ENCODE measurements at places on chromosomes 2 and 18.

DNA sequence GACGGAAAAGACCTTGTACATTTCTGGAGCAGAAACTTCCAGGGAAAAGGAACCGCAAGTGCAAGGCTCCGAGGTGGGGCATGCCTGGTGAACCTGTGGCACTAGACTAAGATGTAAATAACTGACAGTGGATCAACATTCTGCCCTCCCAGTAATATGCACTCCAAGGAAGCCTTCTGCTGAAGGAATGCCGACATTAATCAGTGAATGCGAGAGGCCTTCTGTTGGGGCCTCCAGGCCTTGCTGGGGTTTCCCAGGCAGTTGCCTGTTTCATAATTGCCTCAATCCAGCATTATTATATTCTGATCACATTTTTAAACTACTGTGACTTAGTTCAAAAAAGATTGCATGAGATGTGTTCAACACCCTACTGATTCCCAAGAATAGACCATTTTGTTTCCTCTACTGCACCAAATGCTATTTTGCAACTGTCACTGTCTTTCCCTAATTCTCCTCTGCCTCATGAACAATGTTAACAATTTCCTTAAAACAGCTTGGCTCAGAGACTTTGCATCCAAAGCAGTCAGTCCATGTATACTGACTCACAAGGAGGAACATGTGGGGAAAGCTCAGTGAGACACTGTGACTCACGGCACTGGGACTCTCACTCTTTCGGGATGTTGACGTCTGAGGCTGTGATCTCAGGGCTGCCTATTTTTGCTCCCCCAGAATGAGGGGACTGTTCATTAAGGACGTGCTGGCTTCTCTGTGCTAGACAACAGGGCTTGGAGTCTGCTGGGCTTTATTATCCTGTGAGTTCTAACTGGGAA is 10.5 kb upstream of the DSG2 start:
- DNase-seq: no peak

DNA sequence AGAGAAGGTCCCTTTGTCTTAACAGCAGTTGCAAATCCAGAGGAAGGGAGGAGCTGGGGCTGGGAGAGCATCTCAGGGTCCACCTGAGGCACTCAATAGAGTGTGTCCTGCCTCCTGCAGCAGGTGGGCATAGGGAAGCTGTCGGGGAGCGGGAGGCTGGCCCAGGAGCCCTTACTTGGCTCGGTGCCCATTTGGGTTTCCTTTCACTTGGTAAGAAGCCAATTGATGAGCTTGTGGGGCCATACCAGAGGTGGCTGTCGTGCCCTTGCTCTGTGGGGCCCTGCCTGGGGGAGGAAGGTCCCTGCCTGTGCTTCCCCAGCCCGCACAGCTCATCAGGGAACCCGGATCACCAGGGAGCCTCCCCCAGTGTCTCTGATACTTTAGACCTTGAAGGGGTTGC is 229.7 kb downstream of the DYSF start:
- DNase-seq: no peak

GRCh38 chr18:6569813-6570212 is 155.1 kb upstream of the L3MBTL4 start:
- no peak for DNase-seq

- no peak for DNase-seq
These were observed 3.6 kb downstream of the CXCR4 start for GRCh38 chr2:136114382-136114781.

DNA sequence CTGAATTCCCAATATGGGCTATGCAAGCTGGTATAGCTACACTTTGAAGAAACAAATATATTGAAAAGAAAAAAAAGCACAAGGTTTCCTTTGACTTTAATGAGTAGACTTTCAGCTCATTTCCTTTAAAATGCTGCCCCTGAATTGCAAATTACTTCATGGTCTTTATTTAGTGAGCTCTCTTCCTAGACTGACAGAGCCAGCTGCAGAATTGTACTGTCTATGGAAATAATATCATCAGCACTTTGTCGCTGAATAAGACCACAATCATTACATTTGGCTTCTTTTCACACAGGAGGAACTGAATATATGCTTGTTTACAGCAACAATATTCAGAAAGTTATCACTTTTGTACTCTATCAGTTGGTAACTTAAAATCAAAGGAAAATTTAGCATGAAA is 41.7 kb downstream of the ARL5A start:
- DNase-seq: no peak

DNA sequence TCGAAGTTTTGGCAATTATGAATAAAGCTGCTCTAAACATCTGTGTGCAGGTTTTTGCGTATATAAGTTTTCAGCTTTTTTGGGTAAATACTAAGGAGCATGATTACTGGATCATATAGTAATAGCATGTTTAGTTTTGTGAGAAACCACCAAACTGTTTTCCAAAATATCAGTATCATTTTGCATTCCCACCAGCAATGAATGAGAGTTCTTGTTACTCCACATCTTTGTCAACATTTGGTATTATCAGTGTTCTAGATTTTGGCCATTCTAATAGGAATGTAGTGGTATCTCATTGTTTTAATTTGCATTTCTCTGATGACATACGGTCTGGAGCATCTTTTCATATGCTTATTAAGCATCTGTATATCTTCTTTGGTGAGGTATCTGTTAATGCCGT is 143.4 kb upstream of the MYO3B start:
- no peak for DNase-seq

GRCh38 chr2:121539750-121540469 is 9.2 kb downstream of the RNU4ATAC start:
- no peak for DNase-seq

GRCh38 chr2:195666113-195666712 is 9.2 kb downstream of the SLC39A10 start:
- DNase-seq: no peak

GRCh38 chr2:158598862-158599517 is 142.2 kb downstream of the PKP4 start:
- DNase-seq: no peak

DNA sequence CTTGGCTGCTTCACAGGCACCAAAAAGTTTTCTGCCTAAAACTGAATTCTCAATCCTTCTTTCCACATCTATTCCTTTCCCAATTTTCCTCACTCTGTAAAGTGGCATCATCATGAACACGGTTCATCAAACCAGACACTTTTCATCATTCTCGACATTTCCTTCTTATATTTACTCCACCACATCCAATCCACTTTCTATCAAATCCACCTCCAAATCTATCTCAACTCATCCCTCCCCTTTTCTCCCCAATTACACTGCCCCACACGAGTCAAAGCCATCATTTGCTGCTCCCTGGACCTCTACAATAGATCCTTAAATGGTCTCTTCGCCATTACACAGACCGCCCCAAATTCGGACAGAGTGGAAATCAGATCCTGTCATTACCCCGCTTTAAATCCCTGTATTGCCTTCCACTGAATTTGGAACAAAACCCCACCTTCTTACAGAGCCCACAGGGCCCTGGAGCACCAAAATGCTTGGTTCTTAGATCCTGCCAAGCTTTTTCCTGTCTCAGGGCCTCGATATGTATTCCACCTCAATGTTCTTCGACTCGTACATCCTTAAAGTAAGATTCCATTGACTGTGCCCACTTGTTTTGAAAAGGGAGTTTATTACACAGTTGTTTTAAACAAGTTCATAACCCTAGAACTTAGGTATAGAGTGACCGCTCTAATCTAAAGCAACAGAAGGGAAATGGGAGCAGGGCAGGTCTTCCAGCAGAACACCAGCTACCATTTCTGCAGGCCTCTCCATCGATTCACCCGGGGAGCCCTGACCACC is 856 bp downstream of the ACAA2 start:
- DNase-seq: no peak

GRCh38 chr18:5275872-5276271 is 19.7 kb downstream of the ZBTB14 start:
- no peak for DNase-seq

- DNase-seq: no peak
These were observed 22.5 kb downstream of the CAVIN2 start for GRCh38 chr2:191824398-191824797.

DNA sequence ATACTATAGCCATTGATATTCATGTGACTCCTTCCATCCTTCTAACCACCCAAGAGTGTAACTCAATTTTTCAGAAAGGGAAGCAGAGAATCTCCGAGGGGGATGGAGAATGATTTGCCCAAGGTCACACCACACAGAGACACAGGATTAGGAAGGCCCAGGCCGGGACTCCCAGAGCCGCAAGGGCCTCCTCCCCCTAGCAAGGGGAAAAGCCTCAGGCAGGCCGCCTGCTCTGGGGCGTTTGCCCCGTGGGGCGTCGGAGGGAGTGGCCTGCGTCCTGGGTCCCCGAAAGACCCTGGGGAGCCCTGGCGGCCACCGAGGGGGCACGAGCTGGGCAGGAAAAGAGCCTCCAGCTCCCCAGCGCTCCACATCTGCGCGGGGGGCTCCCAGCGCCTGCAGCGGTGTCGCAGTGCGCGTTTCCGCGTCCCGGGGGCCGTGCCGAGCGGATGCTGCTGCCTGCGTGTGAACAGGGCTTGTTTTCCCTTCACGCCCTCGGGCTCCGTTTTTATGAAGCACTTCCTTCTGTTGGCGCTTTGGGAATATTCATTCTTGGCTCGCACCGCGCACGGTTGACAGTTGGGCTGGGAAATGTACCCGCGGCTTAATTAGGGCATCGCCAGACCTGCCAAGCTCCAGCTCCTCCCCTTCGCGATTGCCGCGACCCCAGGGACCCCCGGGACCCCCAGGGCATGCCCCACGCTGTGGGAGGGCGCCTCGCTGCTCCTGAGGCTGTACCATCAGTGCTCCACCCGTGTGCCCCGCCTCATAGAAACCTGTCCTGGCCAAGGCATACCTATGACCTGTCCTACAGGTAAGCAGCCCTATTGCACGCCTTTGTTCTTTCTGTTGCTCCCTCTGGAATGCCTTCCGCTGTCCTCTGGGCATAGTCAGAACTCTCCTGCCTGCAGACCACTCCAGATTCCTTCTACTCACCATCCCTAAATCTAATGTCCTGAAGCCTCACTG is 158.9 kb upstream of the GLI2 start:
- DNase-seq: no peak

- no peak for DNase-seq
These were observed 612.6 kb upstream of the CDH2 start for GRCh38 chr18:28789502-28789901.

GRCh38 chr18:58186258-58186948 is 142.4 kb downstream of the NEDD4L start:
- no peak for DNase-seq

GRCh38 chr2:231795525-231796327 is 9.5 kb downstream of the COPS7B start:
- no peak for DNase-seq

GRCh38 chr2:121004359-121004758 is 268.7 kb downstream of the GLI2 start:
- DNase-seq: no peak

GRCh38 chr2:241125626-241126025 is 23.5 kb upstream of the MTERF4 start:
- DNase-seq: no peak

- DNase-seq: no peak
These were observed 3.2 kb upstream of the AAK1 start for GRCh38 chr2:69646714-69647113.

DNA sequence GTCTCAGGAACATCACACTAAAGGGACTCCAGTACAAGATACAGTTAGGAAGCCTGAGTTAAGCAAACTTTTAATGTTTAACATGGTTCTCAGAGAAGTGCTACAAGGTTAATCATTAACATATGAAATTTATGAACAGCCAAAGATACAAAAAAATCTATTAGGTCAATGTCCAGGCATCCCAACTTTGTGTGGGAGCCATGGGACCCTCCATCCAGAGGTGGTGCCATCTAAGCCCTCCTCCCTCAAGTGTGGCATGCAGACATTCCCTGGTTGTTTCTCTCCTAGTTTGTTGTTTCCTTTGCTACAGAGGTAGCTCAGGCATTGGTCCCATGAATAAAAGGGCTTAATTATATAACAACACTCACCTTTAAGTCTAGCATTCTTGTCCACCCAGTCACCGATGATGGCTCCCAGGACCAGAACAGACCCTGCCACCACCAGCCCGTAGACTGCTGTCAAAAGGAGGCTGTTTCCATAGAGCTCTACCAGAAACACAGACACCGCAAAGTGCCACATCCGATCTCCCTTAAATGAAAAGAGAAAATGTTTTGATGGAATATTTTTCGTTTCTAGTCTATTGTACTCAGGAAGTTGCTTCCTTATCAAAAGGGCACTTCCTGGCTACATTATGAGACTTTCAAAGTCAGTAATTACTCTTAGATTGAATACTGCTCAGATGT is 5.7 kb downstream of the SLC40A1 start:
- DNase-seq: no peak

All from activated CD4-positive, CD25-positive, alpha-beta regulatory T cell treated with anti-CD3 and anti-CD28 coated beads, Interleukin-2, amount 50 U/mL, for 16 hours (primary cell).